ENCODE measurements at places on chromosomes 12 and 14.

DNA sequence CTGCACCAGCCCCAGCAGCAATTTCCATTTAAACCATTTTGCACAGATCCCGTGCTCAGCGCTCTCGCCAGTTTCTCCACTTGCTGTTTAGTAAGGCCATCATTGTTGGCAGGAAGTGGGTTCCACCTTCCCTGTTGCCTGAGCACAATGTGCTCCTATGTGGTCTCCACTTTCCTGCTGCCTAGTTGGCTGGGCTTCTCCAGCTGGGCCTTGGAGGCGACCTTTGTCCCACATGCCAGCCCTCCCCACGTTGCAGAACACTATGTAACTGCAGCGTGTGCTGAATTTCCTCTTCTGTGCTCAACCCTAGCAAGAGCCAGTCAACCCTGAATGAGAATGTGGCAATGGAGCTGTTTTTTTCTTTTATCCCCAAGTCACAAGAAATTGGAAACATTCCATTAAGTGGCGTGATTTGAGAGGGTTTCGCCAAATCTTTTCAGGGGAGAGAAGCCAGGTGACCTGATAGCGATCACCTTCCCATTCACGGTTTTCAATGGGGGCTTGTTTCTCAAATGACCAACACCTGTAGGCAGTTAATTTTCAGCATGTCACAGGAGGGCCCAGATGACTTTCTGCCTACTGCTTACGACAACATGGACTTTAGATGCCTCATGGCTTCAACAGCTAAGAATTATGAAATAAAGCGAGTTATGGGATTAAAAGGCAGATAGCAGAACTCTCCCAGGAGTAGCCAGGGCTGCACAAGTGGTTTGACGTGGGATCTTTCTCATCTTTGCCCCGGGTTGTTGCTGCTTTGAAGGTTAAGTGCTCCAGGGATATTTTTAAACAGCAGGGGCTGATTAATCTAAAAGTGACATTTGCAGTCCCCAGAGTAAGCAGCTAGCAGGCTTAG is at the start of gene ACACB:
Gene ACACB (plus strand): TSS at position 830 of the 853 bp plus-strand sequence. CDS start 22,819 bp downstream, outside the sequence.
- no peak for DNase-seq

DNA sequence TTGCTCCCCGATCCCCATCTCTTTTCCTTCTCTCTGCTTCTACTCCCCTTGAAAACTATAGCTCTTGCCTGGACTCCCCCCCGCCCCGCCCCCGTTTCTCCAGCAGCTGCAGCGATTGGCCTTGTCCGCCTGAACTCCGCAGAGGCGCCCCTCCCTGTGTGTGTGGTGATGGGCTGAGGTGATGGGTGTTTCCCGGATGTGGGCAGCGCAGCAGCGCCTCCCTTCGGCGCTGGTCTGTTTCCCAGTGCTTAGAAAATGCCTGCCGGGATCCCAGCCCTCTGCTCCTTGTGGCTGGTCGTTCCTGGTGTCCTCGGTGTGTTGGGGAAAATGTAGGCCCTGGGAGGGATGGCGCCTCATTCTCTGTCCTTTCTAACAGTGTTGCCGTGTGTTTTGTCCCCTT is 43.3 kb downstream of the GALNT8 start:
- no peak for DNase-seq

DNA sequence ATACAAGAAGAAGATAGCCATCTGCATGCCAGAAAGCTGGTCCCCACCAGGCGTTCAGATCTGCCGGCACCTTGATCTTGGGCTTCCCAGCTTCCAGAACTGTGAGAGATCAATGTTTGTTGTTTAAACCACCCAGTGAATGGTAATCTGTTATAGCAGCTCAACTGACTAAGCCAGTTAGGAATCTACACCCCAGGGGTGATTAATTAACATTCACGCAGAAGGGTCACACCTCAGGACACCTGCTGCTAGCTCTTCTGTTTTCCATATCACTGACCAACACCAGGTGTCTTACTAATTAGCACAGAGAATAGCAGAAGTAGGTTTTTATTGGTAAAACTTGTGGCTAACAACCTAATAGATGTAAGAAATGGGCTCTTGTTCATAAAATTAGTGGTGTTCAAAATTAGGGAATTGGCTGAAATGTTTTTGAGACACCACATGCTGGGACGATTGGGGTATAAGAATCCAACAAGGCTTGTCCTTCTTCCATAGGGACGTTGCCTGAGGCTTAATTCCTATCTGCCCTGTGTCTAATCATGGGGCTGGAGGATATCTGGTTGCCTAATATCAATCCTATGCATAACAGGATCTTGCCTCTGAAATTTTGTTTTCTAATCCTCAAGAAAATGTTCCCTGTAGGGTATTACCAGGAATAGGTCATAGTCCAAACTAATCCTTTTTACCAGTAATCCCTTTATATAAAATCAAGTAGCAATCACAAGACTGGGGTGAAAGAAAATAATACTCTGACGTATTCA is 42.0 kb upstream of the CHST11 start:
- DNase-seq: no peak

GRCh38 chr14:32763673-32764072 is 175.0 kb upstream of the NPAS3 start:
- DNase-seq: no peak

DNA sequence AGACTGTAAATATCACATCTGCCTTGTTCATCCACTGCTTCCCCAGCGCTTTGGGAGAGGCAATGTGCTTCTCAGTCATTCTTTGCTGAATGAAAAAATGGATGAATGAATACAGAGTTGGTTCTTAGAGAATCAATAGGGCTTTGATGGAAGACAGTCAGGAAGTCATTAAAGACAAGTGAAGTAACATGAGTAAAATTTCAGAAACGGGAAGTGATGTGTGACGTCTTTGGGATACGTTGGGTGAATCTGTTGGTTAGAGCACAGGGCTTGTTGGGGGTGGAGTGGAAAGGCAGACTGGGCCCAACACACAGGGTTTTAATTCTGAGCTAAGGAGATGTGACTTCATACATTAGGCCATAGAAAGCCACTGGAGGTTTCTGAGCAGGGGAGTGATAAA is 39.0 kb upstream of the NRXN3 start:
- DNase-seq: no peak

Data from GM04504 (cell line).